ENCODE measurements at places on chromosomes 1 and 21.

- DNase-seq = no peak
These were observed 83.9 kb downstream of the PCBP3 start for GRCh38 chr21:45727390-45727789.

- DNase-seq = no peak
These were observed 425.1 kb downstream of the KIF26B start for GRCh38 chr1:245579881-245580280.

- DNase-seq = no peak
These were observed 8.8 kb downstream of the UBE2J2 start for GRCh38 chr1:1264868-1265272.

DNA sequence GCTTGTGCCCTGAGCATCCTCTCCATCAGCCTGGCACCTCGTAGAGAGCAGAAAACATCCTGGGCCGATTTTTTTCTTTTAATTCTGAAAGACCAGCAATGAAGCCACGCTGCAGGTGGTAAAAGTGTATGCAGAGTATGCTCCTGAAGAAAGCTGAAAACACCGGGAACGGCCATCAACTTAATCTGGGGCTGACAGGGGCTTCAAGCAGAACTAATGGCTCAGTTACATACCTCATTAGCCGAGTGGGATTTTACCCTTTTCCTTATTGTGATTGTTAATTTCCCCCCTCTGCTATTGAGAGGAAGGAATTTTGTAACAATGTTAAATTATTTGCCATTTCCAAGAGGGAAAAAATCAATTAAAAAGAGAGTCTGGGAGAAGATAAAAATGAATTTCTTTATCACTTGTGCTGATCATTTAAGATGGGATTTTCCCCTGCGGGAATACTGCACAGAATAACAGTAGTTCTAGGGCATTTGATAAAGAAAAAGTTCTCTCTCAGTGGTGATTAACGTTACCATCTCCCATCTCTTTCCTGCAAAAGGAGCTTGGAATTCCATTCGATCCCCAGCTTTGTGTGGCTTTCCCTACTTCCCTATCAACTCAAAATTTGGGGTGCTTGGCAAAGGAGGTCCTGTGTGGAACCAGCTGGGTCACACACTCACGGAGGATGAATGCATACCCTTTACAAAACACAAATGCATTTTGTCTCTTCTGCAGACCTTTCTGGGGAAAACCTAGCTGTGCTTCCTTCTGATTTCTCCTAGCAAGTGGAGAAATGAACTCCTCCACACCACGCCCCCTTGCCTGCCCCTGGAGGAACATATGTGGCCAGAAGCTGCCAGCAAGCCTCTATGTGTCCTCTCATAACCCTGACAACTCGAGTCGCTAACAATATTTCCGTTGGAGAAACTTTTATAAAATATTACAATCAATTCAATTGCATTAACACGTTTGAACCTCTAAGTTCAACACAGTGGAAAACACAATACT is 70.9 kb downstream of the RRAGC start:
- no peak for DNase-seq

DNA sequence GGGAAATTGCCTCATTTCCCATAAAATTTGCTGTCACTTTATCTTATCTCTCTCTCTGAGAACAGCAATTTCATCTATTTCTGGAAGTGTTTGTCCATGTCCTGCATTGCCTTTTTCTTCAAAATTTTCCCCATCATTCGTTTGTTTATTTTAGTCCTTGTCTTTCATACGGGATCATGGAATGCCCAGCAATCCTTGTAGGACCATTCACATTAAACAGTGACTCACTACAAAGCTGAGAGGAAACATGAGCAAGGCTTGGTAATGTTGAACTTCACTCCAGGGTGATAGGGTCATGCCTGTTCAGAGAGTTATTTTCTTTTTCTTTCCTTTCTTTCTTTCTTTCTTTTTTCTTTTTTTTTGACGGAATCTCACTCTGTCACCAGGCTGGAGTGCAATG is 32.2 kb upstream of the HNRNPU start:
- no peak for DNase-seq

DNA sequence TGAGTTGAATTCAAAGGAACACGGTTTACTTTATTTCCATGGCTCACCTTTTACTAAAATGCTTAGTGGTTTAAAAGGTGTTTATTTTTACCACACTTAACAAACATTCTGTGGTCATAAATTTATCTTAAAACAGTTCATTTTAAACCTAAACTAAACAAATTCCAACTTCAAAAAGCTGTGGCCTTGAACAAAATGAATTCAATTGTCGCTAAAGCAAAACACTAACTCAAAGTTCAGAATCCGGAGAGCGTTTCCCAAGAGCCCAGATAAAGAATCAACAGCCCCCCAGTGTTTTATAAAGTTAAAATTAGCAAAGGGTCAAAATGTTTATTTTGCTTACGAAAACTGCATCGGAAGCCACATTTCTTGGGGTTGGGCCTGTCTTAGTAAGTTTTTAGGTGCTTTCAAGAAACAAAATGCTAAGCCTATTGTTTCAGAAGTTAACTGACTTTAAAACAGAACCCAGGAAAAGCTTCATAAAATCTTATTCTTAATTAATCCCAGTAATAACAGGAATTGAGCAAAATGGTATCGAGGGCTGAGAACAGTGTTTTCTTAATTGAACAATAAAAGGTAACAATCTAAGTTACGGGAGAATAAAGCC is 1.3 kb downstream of the PUM1 start:
- no peak for DNase-seq

GRCh38 chr1:202349206-202349928 is 868 bp downstream of the PPP1R12B start:
- no peak for DNase-seq

DNA sequence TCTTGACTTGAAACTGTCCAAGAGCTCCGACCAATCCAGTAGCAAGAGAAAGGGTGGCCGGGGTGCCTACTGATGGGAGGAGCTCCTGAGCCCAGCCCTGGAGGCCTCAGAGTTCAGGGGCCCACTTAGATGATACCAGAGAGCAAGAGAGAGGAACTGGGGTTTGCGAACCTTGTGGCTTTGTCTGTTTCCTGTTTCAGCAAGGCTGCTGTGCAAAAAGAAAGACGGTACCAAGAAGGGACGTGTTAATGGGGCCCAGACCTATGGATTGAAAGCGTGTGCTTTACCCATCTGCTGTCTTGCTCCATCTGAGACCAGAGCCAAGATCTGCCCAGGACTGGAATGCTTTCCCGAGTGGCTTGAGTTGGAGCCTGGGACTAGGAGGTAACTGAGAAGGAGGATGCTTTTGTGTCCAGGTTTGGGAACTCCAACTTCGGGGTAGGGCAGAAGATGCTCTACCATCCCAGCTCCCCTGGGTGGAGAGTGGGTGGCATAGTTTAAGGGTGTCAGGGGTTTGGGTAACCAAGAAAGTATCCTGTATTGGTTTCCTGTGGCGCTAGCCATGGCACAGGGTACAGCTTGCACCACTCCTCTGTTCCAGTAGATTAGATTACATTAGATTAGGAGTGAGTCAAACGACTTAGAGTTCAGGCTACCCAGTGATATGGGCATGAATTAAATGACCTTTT is at the start of gene TRAF3IP3:
Gene TRAF3IP3 (plus strand): TSS at position 128 of the 689 bp plus-strand sequence. CDS start 3,987 bp downstream, outside the sequence.
- DNase-seq = peak; percentile 58

GRCh38 chr1:90925928-90926869 is 95.6 kb downstream of the ZNF644 start:
- DNase-seq = no peak

- no peak for DNase-seq
These were observed 838 bp downstream of the OR2C3 start for GRCh38 chr1:247535402-247535801.

DNA sequence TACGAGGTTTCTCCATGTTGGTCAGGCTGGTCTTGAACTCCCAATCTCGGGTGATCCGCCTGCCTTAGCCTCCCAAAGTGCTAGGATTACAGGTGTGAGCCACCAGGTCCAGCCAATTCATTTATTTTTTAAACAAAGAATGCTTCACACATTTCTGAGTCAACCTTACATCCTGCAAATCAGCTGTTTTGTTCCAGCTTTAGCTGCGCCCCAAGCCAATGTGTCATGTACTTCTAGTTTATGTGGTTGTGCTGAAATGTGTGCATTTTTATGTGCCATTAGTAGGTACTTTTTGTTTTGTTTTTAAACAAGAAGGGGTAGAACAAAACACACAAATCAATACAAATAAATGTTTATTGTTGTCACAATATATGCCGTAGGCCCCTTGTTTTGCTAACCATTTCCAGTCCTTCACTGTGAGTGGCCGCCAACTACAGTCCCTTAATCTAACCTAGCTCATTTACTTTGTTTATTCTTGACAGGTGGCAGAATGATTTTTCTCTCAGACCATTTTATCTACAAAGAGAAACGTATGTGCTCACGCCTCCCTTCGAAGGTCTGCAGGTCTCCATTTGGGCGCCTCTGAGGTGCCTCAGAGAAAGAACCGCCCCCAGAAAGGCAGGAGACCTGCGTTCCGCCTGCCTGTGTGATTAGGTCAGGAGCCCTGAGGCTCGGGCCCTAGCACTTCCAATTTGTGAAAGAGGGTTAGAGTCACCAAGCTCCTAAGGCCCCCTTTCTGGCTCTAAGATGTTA is 2.8 kb upstream of the CASQ2 start:
- no peak for DNase-seq

GRCh38 chr1:228990906-228991569 is 255.8 kb downstream of the RHOU start:
- DNase-seq = no peak

DNA sequence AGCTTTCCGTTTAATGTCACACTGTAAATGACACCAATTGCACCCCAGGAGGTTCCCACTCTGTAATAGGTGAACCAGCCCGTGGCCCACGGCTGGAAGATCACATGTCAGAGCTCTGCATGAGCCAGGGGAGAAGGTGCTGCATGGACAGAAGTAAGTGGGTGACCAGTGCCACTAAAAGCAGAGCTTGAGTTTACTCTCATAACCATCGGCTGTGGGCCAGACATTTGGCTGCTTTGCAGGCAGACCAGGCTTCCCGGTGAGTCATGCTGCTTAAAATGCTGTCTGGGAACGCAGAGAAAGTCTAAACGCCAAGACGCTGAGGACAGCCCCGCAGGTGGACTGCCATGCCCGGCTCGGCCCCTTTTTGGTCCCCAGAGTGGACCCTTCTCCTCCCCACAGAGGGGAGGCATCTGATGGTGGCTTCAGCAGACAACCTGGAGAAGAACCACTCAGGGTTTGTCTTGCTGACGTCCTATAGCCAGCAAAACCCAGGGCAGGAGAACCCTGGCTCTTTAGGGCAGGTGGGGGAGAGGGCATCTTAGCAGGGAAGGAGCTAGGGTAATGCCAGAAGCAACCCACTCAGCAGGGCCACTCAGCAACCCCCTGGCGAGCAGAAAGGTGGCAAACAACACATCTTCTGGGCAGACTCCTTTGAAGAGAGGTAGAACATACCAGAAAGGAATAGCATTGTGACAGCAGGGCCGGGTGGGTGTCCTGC is 7.3 kb downstream of the KIAA2013 start:
- DNase-seq = no peak

DNA sequence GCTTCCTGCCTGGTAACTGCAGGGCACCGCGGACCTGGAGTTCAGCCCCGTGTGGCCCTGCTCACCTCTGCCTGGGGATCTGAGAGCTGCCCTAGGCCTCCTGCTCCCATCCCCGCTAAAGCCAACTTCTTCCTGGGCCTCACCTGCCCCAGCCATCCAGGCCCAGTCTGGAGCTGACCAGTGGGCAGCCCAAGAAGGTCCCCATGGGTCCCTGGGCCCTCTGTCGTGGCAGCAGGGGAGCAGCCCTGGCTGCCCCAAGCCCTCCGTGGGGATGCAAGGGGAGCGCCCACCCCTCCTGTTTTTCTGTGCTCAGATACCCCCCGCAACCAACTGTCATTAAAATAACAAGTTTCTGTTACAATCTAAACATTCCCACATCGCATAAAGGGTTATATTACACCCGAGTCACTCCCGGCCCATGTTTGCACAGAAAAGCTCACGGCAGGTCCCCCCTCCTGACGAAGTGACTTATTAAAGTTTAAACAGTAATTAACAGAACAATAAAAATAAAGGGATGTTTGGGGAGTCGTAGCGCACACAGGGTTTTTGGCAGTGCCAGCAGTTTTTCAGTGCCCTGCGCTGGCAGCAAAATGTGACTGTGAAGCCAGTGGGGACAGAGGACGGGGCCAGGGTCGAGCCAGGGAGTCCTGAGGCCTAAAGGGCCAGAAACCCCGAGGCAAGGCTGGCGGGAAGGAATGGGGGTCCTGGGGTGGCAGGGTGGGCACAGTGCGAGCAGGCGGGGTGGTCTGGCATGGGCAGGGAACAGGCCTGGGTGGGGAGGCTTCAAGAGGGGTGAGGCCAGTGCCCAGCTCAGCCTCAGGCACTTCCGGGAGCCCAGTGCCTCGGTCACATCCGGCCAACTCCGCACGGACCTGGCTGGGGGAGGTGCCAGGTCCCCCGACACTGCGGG is 121.5 kb downstream of the CASZ1 start:
- DNase-seq = no peak

GRCh38 chr1:109892561-109893368 is 17.9 kb upstream of the CSF1 start:
- no peak for DNase-seq

DNA sequence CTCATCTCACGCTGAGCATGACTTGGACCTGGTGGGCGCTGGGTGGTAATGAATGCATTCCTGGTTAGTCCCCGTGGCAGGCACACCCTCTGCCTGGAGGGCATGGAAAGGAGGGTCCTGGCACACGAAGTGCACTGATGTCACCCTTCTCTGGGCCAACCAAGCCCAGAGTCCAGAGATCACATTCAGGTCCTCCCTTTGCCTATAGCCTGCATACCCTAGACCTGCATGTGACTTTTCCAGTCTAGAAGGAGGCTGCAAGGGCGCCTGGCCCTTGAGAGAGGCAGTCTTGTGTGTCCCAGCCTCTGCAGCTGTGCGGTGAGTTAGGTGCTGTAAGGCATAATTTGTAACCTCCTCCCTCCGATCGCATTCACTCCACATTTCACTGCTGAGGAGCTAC is 22.1 kb downstream of the PADI2 start:
- no peak for DNase-seq
